Stimulated activated CD4-positive, alpha-beta T cell treated with anti-CD3 and anti-CD28 coated beads, Interleukin-12 subunit alpha, Interleukin-12 subunit beta, amount 100 ng/mL, for 4 hours (primary cell): ENCODE measurements at places on chromosomes 12 and 14.
A peak's percentile ranks its signal among the peaks of the same experiment; 100 is the strongest.

- DNase-seq: no peak
These were observed 30.0 kb downstream of the TMEM132D start for GRCh38 chr12:129873833-129874208.

DNA sequence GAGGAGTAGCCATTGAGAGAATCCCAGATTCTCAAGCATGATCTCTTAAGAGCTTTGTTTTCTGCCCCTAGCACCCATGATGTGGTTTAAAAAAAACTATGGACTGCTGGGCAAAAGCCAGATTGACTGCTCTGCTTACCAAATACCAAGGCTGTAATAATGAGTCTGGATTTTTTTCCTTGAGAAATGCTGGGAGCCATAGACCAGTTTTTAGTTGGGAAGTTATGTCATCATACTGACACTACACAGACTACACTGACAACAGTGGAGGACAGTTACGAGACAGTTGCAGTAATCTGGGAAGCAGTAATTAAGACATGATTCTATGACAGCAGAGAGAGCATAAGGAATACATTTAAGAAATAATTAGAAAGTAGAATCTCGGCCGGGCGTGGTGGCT lies 35.8 kb downstream of the SPATA7 start:
- no peak for DNase-seq

- no peak for DNase-seq
These were observed 101.4 kb upstream of the FKBP4 start for GRCh38 chr12:2693244-2693860.

DNA sequence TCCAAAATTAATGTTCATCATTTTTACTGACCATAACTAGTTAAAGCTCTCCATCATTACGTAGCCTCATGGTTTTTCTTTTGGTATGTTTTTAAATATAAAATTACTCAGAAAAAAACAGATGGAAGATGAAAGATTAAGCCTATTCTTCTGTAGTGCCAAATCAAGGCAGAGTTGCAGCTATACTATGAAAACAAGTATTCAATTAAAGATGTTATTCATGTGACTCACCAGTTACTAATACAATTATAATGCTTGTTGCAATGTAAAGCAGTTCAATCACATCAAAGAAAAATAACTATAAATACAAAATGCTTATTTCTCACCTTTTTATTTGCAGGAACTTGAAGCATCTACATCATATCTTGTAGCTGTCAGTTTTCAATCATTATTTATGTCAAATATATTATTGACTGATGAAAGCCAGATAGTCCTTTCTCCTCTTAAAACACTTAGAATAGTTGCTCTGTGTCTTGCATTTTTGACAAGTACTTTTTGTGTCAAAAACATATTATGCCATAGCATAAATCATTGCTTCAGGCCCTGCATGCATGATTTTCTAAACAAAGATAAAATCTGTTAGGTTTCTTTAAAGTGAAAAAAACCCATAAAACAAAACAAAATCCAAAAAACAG lies 36.0 kb upstream of the TRHDE start:
- DNase-seq: no peak

GRCh38 chr14:84825481-84826251 lies 704.3 kb upstream of the FLRT2 start:
- DNase-seq: no peak

GRCh38 chr12:78914859-78915331 lies 50.3 kb downstream of the SYT1 start:
- DNase-seq: no peak

GRCh38 chr12:14716848-14717444 lies 20.5 kb upstream of the GUCY2C start:
- peak; percentile 22 for DNase-seq

- DNase-seq: no peak
These were observed 14.7 kb upstream of the HHIPL1 start for GRCh38 chr14:99630202-99630601.

DNA sequence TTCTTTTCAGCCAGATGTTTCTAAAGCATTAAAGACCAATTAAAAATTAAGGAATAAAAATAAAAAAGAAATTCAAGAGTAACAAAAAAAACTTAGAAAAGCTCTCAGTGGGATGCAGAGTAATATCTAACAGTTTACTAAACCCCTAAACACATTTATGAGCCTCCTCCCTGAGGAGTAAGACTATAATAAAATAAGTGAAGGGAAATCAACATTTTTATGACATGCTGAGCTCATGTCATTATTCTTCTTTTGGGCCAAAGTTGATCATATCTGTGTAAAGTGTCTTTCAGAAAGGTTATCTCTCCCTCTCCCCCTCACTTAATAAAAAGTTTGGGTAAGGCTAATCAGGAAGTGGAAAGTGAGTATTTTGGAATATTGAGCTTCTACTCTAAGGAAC lies 122.1 kb downstream of the MYRFL start:
- no peak for DNase-seq

GRCh38 chr12:128314611-128315010 lies 47.6 kb downstream of the TMEM132C start:
- DNase-seq: no peak

GRCh38 chr12:28870839-28871440 lies 278.1 kb upstream of the FAR2 start:
- DNase-seq: no peak

GRCh38 chr12:54352022-54352531 lies 12.2 kb downstream of the GPR84 start:
- DNase-seq: peak; percentile 43

DNA sequence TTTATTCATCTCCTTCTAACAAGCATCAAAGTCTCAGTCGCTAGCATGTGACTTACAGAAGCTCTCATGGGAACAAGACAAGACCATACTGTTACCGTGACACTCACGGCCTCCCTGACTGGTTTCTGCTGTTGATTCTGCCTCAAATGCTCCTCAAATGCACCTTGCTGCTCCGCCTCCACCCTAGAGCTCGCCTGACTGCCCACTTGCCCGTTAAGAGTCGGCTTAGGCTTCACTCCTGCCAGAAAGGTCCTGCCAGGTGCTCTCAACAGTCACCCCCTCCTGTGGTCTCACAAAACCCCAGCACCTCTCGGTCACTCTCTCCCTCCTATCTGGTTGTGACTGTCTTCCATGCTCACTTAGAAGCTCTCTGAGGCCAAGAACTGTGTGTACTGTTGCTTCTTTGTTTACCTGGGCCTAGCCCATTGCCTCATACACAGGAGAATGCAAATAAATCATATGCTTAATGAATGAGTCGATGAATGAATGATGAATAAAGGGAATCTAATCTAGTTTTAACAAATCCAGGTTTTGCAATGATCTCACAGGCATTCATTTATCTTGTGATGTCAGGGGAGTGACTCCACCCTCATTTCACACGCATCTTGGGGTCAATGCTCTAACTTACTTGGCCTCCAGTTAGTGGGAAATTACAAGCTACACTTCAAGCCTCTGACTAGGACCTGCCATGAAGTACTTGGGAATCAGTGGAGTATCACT lies 41.3 kb downstream of the SSH1 start:
- DNase-seq: no peak

DNA sequence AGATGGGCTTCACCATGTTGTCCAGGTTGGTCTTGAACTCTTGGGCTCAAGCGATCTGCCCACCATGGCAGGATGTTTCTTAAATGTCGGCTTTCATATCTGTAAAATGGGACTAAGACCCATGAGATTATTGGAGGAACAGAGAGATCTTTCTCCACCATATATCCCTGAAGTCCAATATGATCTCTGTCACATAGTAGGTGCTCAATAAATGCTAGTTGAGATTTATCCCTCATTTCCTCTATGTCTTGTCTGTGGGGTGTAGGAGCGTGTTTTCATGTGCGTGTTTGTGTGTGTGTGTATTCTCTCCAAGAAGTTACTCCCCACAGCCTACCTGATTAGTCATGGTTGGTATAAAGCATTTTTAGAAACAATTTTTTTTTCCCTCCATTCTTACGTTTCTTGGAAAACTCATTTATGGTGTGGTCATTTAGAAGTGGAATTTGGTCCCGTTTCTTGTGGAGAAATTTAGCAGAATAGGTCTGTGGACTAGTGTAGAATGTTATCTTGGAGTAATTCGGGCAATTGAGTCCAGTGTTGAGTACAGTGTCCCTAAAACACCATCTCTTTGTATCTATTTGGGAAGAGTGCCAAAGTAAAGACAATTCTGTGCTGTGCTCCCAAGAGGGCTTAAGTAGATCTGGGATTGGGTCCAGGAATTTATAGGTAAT lies 4.3 kb downstream of the STRAP start:
- DNase-seq: no peak

- DNase-seq: no peak
These were observed 106.8 kb downstream of the PELI2 start for GRCh38 chr14:56224691-56225681.

GRCh38 chr14:102779084-102779462 lies 1.8 kb downstream of the TRAF3 start:
- DNase-seq: no peak

- DNase-seq: no peak
These were observed 26.6 kb upstream of the TMCC3 start for GRCh38 chr12:94676922-94677321.

GRCh38 chr14:87955501-87955900 lies 37.5 kb downstream of the GALC start:
- DNase-seq: no peak

DNA sequence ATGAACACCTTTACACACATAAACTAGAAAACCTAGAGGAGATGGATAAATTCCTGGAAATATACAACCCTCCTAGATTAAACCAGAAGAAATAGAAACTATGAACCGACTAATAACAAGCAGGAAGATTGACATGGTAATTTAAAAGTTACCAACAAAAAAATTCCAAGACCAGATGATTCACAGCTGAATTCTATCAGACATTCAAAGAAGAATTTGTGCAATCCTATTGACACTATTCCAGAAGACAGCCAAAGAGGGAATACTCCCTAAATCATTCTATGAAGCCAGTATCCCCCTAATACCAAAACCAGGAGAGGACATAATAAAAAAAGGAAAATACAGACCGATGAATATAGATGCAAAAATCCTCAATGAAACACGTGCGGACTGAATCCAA lies 102.6 kb upstream of the KRR1 start:
- no peak for DNase-seq

DNA sequence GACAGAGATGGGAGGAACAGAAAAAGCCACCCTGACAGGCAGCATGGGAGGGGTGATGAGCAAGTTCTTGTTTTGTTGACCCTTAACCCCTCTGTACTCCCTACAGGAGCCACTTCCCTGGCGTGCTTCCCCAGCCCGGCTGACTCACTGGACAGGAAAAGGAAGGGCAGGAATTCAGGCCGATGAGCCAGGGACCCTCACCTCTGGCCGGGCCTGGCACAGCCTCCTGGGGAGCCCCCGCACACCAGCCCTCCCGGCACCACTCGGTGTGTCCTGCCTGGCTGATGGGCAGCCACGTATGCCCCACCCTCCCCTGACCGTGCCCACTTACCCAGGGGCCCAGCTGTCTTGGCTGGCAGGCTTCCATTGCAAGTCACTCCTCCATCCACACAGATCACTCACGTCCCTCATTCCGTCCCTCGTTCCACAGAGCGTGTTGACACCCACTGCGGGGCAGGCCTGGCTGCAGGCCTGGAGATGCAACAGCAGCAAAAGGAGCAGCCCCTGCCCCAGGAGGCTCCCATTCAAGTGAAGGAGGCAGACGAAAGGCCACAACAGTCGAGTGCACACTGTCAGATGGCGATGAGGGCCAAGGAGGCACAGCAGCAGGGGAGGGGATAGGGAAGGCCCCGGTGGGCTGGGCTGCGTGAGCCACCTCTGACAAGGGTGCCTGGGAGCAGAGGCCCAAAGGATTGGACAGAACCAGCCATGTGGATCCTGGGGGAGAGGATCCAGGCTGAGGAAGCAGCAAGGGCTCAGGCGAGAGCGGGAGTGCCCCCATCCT lies 19.7 kb upstream of the CD9 start:
- DNase-seq: no peak

- DNase-seq: no peak
These were observed 377.3 kb downstream of the EMP1 start for GRCh38 chr12:13573698-13574321.

DNA sequence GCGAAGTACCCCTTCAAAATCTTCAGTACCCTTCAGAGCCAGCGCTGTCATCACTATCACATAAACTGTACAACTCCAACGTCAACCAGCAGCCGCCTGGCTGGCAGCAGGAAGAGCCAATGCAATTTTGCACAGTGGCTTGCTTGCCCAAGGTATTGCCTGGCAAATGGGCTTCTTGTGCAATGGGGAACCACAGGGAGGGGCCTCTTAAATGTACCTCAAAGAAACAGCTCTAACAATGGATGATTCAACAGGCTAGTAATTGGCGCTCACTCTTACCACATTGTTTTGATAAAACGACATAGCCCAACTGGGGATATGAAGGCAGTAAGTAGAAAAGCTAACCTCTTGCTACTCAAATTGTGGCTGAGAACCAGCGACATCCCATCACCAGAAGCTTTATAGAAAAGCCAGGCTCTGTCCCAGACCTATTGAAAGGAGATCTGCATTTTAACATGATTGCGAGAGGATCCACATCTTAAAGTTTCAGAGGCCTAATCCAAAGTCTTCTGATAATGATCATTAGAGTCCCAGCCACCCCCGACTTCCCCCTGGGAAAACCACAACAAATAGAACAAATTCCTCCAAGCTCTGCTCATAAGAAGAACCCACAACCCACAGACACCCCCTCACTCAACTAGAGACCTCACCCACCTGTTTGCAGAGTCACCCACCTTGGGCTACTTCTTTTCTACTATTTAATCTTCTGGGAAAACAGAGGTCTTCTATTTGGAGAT lies 125.3 kb upstream of the HIF1A start:
- DNase-seq: no peak

GRCh38 chr12:3040026-3040656 lies 37.0 kb upstream of the TSPAN9 start:
- no peak for DNase-seq

- no peak for DNase-seq
These were observed 133.7 kb downstream of the MDGA2 start for GRCh38 chr14:47541662-47542061.

DNA sequence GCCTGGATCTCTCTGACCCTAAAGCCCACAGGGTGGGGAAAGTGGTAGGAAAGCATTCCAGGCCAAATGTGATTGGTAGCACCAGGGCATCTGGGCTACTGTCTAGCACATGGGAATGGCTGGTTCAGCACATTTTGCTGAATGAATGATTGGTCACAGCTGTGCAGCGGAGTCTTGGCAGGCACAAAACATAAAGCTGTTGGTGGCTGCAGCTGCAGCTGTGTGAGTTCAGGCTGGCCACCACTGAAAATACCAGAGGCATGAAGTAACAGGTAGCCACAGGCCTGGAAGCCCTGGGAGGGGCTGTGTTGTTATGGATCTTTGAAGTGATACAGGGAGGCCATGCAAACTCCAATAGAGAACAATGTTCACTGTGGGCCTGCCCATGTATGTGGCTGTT lies 72.7 kb downstream of the MYRFL start:
- no peak for DNase-seq

- no peak for DNase-seq
These were observed 165.4 kb downstream of the MDGA2 start for GRCh38 chr14:47509957-47510356.
